ENCODE measurements at places on chromosomes 5 and 9.
A peak's percentile ranks its signal among the peaks of the same experiment; 100 is the strongest.

DNA sequence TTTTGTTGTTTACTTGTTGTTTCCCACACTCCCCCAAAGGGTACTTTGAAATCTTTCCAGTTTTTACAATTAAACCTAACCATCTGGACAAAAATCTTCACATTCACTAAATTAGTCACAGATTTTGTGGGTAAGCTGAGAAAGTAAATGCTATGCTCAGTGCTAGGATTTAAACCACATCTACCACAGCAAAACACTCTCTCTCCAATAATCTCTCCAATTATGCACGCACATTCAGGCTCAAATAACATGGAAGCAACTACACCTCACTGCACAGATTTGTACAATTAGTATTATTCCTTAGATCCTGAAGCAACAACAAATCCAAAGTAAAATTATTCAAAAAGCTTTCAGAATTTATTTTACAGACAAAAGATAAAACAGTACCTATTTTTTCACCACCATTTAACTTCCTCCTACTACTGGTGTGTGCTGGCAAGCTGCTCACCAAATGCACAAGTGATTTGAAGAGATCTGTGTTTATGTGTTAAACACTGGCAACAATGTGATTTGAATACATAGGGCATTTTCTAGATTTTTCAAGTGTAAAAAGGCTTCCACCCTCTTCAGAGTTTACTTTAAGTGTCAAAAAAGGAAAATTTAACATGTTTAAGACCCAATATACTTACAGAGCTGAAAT, 16.6 kb downstream of the ZNF608 start:
- DNase-seq, result no peak

DNA sequence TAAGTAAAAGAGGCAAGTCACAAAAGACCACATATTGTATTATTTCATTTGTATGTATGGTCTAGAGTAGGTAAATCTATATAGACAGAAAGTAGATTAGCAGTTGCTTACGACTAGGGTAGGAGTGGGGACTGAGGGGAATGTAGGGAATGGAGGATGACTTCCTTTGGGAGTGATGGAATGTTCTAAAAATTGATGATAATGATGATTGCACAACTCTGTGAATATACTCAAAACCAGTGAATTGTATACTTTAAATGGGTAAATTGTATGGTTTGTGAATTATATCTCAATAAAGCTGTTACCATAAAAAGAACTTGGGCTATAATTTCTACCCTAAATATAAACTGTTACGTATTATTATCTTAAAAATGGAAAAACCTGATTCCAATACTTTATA, 35.0 kb downstream of the ADAMTS6 start:
- DNase-seq, result no peak

DNA sequence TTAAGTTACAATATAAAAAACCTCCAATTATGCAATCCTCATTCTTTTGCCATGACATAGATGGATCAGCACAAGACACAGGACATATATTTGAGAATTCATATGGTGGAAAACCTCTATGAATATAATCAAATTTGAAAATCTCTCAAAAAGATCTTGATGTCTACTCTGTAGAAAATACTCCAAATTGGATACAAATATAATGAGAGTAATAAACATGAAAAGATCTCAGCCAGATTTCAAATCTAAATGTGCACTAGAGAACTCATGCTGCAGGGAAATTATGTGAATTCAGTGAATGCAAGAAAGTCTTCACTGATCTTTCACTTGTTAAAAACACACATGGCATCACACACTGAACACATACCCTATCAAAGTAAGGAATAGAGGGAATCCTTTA, 13.8 kb downstream of the PCDHB15 start:
- no peak for DNase-seq

GRCh38 chr5:21654-22233, 70.2 kb upstream of the PLEKHG4B start:
- DNase-seq, result no peak

DNA sequence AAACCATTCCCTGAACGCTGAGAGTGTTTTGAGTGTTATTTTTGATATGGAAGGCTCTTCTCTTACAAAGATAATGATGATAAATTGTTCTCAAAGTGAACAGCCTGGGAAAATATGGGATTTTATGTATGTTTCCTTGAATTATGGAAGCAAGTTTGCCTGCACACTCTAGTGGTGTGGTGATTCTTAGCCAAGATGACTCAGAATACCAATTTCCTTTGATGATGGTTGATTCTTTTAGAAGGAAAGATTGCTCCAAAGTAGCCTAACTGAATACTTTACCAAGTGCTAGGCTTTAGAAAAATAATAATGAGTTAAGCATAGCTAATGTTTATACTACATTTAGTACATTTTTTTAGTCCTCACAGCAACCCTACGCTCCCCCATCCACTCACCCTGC, 243.4 kb downstream of the EBF1 start:
- no peak for DNase-seq

GRCh38 chr5:135589152-135589551, 10.4 kb upstream of the CXCL14 start:
- DNase-seq, result no peak

DNA sequence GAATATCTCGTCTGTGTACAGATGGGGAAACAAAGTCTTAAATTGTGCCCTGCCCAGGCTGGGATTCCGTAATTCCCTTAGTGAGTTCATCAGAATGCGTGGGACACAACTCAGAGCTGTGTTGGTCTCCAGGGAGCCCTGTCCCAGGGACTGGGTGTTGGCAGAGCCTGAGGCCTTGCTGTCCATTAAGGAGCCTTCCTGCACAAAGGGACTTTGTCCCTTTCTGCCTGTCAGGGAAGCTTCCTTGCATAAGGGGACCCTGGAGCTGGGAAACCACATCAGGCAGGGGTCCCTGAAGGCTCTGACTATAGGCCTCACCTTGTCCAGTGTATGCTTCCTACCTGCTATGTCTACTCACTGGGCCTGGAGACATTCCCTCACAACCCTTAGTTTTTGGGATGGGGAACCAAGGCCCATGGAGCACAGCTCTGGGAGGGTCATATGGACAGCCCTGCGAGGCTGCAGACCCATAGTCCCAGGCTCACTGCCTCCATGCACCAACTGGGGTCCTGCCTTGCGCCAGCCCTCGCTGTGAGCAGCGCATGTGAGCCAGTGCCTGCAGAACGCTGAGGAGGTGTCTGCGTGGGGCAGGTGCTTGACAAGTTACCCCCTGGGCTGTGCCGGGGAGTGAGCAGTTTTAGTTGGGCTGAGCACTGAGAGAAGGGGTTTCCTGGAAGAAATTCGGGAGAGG, 1.6 kb downstream of the CARD19 start:
- DNase-seq, result no peak

DNA sequence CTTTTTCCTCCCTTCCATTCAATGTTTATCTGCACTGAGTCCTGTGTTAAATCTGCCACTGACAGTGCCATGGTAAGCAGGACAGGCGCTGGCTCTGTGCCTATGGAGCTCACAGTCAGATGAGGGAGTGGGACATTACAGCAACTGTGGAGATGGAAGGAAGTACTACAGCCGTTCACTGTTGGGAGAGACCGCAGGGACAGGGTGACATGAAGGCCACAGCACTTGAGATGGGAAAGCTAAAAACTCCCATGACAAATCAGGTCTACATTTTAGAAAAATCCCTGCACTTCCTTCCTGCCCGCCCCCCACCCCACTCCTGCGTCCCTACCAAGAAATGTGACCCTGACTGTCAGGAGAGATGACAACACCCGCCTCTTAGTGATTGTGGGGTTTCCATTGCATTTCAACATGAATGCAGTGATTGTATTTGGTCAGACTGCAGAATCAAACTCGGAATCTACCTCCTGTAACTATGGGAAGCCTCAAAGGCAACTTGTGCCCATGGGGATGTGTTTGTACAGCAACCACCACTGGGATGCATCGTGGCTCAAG, 56.4 kb downstream of the GTF3C4 start:
- DNase-seq, result no peak

DNA sequence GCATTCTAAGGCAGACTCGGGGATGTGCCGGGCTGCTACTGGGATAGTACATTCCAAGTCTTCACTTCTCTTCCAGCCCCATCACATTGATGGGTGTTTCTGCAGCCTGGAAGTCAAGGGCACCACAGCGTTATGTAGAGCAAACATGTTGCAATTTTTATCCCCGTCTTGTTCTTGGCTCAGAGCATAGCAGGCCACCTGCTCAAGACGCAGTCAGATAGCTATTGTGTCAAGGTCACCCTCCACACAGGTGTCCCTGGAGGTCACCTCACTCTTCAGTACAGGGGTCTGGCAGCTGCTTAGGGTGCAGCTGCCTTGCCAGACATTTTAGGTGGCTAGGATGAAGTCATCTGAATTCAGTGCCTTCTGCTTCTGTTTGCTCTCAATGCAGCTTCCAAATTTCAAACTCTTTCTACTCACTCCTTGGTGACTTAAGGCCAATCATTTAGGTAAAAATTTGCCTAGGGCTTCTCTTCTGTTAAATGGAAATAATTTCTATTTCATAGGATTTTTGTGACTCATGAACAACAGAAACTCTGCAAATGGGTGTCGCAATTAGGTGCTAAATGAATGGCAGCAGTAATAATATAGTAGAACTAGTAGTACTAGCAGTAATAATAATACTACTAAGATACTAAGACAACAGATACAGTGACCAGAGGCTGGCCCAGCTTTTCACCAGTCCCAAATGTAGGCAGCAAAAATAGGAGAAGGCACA, 24.3 kb downstream of the KCNV2 start:
- DNase-seq, result no peak

DNA sequence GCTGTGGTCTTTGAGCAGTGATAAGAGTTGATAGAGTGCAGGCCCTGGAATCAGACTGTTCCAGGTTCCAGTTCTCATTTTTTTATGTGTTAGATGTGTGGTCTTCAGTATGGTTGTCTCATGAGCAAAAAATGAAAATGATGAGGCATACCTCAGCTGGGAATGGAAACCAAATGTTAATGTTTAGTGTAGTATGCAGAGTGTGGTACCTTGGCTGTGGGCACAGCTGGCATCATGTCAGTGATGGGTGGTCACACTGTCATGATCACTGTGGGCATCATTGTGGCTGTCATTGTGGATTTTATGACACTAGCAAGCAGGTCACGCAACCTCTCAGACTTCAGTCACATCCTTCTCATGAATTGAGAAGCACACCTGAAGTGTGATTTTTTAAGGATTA, 6.4 kb downstream of the ABLIM3 start:
- DNase-seq, result no peak

DNA sequence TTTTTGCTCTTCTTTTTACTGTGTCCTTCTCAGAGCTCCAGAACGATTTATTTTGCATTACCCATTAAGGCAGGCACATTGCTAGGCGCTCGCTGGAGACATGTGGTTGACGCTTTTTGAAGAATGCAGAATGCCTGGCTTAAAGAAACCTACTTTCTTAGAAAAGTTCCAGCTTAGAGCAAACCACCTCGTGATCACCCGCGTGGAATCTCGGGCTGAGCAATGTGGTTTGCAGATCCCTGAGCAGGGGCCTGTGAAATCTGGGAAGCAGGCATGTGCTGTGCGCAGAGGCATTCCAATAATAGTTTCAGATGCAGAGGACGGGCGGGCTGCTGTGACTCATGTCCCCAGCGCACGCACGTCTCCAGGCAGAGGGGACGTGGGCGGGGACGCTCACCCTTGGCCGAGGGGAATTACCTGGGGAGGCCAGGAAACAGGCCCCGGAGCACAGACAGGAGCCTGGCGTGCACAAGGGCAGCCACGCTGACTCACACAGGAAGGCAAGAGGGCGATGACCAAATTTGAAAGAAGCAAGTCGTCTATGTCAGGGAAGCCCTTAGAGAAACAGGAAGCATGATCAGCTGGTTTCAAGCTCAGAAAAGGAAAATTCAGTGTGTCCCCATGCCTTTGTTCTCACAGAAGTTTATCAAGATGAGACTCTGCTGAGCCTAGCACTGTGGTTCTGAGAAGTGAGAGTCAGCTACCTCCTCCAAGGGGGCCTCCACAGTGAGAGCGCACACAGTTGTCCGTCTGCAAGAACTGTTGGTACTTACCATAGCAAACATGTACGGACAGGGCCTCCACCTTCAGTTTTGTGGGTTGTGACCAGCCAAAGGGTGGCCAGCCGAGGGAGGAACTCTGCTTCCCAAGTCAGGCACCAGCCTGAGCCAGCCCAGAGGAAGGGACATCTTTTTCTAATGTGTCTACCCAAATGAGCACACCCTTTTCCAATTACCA, 218.6 kb downstream of the PIK3R1 start:
- peak; percentile 96 for DNase-seq

DNA sequence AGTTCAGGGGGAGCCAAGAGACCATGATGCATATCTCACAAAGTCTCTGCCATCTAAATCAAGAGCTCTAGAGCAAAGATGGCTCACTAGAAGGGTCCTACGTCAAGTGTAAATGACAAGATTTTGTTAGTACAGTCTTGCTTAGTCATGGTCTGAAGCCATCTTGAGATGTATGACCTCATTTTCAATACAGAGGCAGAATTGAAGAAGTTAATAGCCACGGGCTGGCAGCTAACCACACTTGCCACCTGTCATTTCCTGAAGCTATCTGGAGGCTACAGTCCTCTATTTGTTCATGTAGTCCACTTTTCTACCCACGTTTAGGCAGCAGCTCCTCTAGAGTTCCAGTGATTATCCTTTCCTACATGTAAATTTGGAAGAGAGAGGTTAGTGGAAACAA, 231.7 kb upstream of the CDH12 start:
- DNase-seq, result no peak

- DNase-seq, result no peak
These were observed 1982.2 kb upstream of the C9orf72 start for GRCh38 chr9:29555502-29555901.

GRCh38 chr9:26358836-26359235, 533.8 kb downstream of the CAAP1 start:
- DNase-seq, result no peak

- DNase-seq, result peak; percentile 33
These were observed at the start of gene CFAP90 for GRCh38 chr5:7850395-7851239. CFAP90 (minus strand) TSS chr5:7851133; CDS start chr5:7851021, 112 bp downstream.

GRCh38 chr5:141928051-141928450, 4.4 kb downstream of the DELE1 start:
- DNase-seq, result no peak

- DNase-seq, result no peak
These were observed 55.1 kb downstream of the PTCH1 start for GRCh38 chr9:95461448-95462248.

- DNase-seq, result no peak
These were observed 124.3 kb downstream of the TEX10 start for GRCh38 chr9:100228352-100228869.

DNA sequence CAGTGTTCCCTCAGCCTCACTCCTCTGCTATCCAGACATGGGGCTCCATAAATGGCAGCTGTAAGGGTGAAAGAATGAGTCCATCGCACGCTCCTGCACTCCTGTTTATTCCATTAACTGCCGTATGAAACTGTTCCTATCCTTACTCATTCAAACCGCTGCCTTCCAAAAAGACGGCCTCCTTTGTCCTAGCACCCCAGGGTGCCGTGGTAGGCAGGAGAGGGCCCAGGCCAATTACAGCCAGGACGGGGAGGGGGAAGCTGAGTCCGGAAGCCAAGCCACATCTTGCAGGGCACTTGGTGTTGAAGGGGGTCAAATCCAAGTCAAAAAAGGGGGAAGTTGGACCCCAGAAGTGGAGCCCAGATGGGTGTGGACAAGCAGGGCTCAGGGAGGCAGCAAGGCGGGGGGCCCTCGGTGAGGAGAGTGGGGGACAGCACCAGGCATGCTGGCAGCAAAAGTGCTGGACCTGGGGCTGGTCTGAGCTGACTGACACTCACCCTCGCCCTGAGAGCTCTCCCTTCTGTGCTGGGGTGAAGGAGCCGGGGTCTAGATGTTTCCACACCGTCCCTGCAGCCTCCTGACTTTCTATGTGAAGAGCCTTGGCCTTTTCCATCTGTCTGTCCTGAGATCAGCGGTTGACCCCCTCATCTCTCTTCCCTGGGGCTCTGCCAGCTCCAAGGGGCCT, 63.3 kb downstream of the COL23A1 start:
- no peak for DNase-seq
